ENCODE measurements at places on chromosomes 2 and 18. TPM values are rescaled to one million over a fixed set of nuclear protein-coding genes. Genes with fewer than 3 reads are reported as not detected.

GRCh38 chr2:235551965-235552364, 58.1 kb downstream of the AGAP1 start:
- no peak for DNase-seq

- no peak for DNase-seq
Observed at GRCh38 chr2:136019306-136019705, 33.9 kb upstream of the DARS1 start.

DNA sequence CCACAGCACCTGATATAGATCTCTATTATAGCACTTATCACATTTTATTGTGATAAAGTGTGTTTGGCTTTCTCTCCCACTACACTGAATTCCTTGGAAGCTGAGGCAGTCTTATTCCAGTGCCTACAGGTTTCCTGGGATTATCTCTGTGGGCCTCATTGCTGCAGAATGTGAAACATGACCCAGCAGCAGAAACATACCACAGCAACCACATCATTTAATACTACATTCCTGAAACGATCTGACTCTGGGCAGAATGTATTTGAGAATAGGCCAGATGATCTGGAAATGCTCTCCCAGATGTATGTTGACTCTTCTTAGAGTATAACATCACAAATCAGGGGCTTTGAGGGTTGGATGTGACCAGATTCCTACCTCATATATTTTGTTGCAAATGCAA, 323.5 kb upstream of the TANK start:
- no peak for DNase-seq

- DNase-seq = no peak
Observed at GRCh38 chr2:212733273-212733672, 194.7 kb upstream of the ERBB4 start.

Gene HOXD8
- total RNA-seq = not detected

Gene MLPH
- total RNA-seq = 17.0 TPM

Measured in H1 (cell line).